Breast epithelium (tissue), 4 donors: ENCODE measurements at places on chromosomes 13 and 19.

DNA sequence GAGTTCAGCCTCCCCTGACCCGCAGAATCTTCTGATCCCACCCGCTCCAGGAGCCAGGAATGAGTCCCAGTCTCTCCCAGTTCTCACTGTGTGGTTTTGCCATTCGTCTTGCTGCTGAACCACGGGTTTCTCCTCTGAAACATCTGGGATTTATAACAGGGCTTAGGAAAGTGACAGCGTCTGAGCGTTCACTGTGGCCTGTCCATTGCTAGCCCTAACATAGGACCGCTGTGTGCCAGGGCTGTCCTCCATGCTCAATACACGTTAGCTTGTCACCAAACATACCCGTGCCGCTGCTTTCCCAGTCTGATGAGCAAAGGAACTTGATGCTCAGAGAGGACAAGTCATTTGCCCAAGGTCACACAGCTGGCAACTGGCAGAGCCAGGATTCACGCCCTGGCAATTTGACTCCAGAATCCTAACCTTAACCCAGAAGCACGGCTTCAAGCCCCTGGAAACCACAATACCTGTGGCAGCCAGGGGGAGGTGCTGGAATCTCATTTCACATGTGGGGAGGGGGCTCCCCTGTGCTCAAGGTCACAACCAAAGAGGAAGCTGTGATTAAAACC lies 1.1 kb upstream of the APOE start:
- no peak for DNase-seq

GRCh38 chr19:1411255-1412191 lies 4.1 kb downstream of the DAZAP1 start:
- no peak for DNase-seq

DNA sequence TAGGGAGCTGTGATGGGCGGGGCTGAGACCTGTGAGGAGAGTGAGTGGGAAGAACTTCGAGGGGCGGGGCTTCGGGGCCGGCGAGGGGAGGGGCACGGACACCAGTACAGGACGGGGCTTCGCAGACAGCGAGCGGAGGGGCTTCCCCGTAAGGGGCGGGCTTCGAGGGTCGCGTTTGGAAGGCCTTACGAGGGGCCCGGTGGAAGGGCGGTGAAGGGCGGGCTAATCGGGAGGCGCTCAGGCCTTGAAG lies 4.1 kb upstream of the EMP3 start:
- DNase-seq = peak; percentile 99

- DNase-seq = no peak
These were observed 396.9 kb upstream of the SLITRK5 start for GRCh38 chr13:87274209-87274819.

- no peak for DNase-seq
These were observed 378.5 kb downstream of the MYO16 start for GRCh38 chr13:109007946-109008345.

DNA sequence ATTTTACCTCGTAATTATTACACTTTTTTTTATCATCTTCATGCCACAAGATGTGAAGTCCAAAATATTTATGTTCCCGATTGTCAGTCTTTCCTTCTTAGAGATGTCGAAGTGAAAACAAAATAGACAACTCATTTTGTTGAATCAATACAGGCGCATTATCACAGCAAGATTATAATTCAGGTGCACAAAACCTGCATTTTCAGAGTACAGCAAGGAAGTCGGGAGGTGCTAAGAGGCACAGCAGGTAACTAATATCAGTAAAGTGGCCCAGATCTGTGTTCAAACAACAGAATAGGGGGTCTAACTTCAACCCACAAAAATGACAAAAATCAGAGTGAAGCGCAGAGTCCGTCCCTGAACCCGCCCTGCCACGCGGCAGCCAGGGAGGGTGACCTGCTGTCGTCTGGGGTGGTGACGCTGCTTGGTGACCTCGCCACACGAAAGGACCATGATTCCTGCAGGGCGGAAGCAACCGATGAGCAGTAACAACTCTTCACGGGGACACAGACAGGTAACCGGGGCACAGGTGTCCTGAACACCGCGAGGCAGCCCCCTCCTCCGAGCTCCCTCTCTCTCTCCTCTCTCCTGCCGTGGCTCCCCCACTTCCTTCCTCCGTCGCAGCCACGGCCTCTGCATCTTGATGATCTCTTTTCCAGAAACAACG lies 50.9 kb upstream of the SPACA7 start:
- no peak for DNase-seq

GRCh38 chr13:76884186-76884906 lies 1.9 kb downstream of the KCTD12 start:
- peak; percentile 29 for DNase-seq

- DNase-seq = no peak
These were observed 21.6 kb upstream of the POU2F2 start for GRCh38 chr19:42153672-42154433.

DNA sequence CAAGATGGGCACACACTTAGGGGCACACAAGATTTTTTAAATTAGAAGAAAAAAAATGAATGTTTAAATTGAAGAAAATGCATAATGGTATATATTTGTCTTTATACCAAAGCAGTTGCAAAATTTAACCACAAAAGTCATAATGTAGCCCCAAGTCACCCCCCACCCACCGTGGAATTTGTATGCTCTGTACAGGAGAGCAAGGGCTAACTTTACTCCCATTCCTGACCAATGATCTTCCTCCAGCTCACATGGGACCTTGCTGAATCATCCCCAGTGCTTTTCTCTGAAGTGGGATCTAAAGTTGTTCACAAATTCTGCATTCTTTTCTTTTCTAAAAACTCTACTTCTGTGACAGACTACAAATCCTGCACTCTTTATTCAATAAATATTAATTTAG lies 597.0 kb downstream of the UQCRFS1 start:
- DNase-seq = no peak

GRCh38 chr13:33639626-33640080 lies 178.3 kb upstream of the RFC3 start:
- DNase-seq = no peak

GRCh38 chr13:99709134-99709533 lies 207.9 kb downstream of the TM9SF2 start:
- no peak for DNase-seq

DNA sequence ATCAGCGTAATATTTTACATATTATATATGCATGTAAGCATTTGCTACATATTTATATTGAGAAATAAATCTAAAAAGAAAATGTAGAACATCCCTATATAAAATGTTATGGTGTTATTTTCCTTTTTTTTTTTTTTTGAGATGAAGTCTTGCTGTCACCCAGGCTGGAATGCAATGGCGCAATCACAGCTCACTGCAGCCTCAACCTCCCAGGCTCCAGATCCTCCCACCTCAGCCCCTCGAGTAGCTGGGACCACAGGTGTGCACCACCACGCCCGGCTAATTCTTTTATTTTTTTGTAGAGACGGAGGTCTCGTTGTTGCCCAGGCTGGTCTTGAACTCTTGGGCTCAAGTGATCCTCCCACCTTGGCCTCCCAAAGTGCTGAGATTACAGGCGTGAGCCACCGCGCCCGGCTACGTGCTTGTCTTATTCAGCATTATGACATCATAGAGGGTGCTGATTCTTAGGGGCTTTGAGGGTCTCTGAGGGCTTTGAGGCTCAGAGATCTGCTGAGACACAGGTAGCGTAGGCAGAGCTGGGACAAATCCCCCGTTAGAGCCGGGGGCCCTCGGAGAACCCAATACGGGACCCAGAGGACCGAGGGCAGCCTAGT lies 101.9 kb downstream of the GADD45B start:
- no peak for DNase-seq

GRCh38 chr13:76853481-76853880 lies 32.7 kb downstream of the KCTD12 start:
- no peak for DNase-seq

DNA sequence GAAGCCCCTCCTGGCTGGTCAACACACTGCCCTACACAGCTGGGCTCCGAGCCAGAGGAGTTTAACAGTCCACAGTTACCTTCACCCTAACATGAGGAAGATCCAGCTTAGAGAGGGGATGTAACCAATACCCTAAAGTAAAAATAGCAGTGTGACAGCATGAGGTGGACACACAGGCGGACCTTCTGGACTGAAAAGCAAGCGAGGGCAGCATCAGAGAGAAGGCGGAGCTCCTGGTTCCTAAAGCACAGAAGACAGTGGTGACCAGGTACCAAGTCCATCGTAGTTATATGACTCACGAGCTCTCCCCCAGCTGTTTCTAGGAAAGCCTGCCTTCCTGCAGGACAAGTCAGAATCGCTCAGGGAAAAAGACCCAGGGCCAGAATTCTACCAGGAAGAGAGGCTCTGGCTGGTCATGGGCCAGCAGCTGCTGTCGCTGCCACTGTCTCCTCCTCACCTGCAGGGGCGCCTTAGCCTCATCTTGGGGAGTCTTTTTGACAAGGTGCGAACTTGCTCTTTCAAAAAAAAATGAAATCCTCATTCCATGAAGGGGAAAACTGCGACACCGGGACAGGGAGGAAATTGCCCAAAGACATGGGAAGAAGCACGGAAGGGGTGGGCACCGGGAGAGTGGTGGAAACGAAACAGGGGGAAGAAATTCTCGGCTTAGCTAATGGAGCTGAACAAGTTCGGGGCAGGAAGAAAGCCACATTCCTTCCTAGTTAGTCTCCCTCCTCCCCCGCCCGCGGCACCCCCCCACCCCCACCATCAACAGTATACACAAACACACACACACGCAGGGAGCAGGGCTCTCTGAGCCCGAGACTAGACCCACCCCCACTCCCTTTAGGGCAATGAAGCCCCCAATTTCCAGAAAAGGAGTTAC lies 1.7 kb downstream of the ELL start:
- DNase-seq = peak; percentile 83

DNA sequence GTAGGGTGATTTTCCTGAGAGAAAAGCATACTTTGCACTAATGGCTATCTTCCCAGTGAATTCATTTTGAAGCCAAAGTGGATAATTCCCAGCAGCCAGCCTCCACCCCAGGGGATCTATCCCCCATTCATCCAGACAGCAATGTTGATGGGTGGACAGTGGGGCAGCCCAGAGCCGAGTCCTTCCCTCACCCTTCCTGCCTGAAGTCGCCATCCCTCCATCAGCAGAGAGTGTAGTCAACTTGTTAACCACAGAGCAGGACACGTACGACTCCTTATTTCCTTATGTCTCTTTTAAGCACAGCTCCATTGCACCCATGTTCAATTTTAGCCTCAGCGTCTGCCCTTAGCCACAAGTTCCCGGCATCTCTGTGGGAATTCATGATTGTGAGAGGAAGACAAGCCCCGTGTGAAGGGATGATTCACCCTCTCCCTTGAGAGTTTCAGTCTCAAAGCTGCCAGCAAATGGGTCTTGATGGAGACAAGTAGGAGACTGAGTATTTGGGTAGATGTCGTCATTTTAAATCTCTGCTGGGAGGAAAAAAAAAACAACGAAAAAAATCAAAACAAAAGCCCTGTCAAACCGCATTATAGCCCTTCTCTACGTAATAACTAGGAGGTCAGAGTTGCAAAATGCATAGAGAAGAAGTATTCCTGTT lies 58.3 kb upstream of the MEDAG start:
- no peak for DNase-seq

- DNase-seq = no peak
These were observed 373.9 kb downstream of the FOXO1 start for GRCh38 chr13:40292536-40292935.

GRCh38 chr19:20276011-20276731 lies 109.2 kb downstream of the ZNF486 start:
- no peak for DNase-seq

- DNase-seq = no peak
These were observed 516.5 kb downstream of the SUCLA2 start for GRCh38 chr13:47484548-47484947.

GRCh38 chr13:30371649-30372265 lies 50.5 kb upstream of the UBE2L5 start:
- DNase-seq = no peak

- DNase-seq = no peak
These were observed 18.9 kb upstream of the DPRX start for GRCh38 chr19:53612762-53613526.
